ENCODE measurements at places on chromosomes 3 and 15. TPM values are rescaled to one million over a fixed set of nuclear protein-coding genes. Genes with fewer than 3 reads are reported as not detected.
A peak's percentile ranks its signal among the peaks of the same experiment; 100 is the strongest.

GRCh38 chr15:40892447-40893012, 1.7 kb upstream of the VPS18 start:
- H3K27ac ChIP-seq = no peak overlapping the region
- H3K27me3 ChIP-seq = no peaks in the 10 kb centered on the region
- no peak for DNase-seq
- H3K4me3 ChIP-seq = no peak overlapping the region

GRCh38 chr15:53458736-53459135, 300.7 kb downstream of the WDR72 start:
- H3K36me3 ChIP-seq = no peaks in the 10 kb centered on the region
- DNase-seq = no peak
- H3K27me3 ChIP-seq = no peaks in the 10 kb centered on the region
- no peaks in the 10 kb centered on the region for H3K4me1 ChIP-seq
- no peak overlapping the region for H3K27ac ChIP-seq

- peaks cover 52% of the 10 kb centered on the region for H3K4me1 ChIP-seq
- H3K27me3 ChIP-seq = no peaks in the 10 kb centered on the region
- peak overlapping the region; percentile 76 for H3K4me3 ChIP-seq
- DNase-seq = no peak
- peak overlapping the region; percentile 95 for H3K27ac ChIP-seq
- peaks cover 6% of the 10 kb centered on the region for H3K36me3 ChIP-seq
These were observed 22.8 kb downstream of the EIF4E3 start for GRCh38 chr3:71702131-71703024.

DNA sequence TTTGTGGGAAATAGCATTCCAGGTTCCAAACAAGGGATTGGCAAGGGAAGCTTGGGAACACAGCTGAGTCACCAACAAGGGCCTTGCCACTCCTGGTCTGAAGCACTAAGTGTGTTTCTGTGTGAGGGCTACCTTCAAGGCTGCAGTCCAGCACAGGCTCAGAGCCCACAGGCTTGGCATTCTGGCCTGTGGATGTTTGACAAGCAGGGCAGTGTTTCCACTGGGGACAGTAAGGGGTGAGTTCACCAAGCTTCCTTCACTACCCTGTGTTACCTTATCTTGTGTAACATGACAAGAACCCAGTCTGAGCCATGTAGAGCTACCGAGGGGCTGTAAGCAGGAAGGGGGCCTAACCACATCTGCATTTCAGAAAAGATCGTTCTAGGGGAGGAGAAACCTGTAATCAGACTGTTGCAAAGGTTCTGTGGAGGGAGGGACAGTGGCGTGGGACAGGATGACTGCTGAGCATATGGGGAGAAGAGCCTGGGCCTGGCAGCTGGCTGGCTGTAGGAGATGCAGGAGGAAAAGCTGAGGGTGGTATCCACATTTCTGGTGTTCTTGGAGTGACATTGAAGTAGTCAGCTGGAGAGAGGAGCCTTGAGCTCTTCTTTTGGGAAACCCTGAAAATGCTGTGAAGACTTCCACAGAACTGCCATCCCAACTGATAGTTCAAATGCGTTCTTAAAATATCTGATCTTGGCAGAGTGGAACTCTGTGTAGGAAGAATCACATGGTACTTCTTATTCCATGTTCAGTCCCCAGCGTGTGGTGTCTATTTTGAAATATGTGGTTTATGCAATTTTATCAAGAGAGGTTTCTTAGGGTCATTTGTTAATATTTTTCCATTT, 61.3 kb downstream of the CTDSPL start:
- no peak for DNase-seq
- peaks cover 10% of the 10 kb centered on the region for H3K4me1 ChIP-seq
- H3K27me3 ChIP-seq = peaks cover 6% of the 10 kb centered on the region
- no peaks in the 10 kb centered on the region for H3K36me3 ChIP-seq
- H3K4me3 ChIP-seq = no peak overlapping the region

DNA sequence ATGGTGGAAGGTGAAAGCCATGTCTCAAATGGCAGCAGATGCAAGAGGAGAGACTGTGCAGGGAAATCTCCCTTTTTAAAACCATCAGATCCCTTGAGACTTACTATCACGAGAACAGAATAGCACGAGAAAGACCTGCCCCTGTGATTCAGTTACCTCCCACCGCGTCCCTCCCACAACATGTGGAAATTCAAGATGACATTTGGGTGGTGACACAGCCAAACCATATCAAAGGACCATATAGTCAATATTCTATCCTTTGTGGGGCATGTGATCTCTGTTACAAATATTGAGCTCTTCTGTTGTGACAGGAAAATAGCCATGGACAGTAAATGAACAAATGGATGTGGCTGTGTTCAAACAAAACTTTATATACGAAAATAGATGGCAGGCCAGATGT, 77.2 kb upstream of the ACKR4 start:
- no peak overlapping the region for H3K4me3 ChIP-seq
- H3K4me1 ChIP-seq = peaks cover 12% of the 10 kb centered on the region
- DNase-seq = no peak
- no peaks in the 10 kb centered on the region for H3K27me3 ChIP-seq

- peaks cover 12% of the 10 kb centered on the region for H3K4me1 ChIP-seq
- no peak overlapping the region for H3K27ac ChIP-seq
- no peak for DNase-seq
- no peaks in the 10 kb centered on the region for H3K36me3 ChIP-seq
- H3K27me3 ChIP-seq = no peaks in the 10 kb centered on the region
- H3K4me3 ChIP-seq = no peak overlapping the region
These were observed 46.4 kb downstream of the TMEM44 start for GRCh38 chr3:194586836-194587235.

DNA sequence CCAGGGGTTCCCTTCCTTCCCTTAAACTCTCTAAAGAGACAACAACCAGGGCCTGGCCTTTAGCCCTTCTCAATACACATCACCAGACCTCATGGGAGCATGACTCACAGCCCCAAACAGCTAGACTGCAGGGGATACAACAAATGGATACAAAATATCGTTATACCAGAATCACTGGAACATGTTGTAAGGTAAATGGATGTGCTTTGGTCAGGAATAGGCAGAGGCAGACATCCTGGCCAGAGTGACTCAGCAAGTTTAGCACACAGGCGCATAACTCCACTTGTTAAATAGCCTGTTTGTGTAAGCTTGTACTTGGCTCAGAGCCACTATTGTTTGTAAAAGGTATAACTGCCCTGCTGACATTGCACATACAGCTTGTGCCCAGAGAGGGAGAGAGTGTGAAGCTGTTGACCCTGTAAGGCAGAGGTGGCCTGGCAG, 18.3 kb downstream of the TMED3 start:
- H3K27ac ChIP-seq = no peak overlapping the region
- peaks cover 4% of the 10 kb centered on the region for H3K4me1 ChIP-seq
- no peak for DNase-seq
- no peaks in the 10 kb centered on the region for H3K36me3 ChIP-seq
- H3K27me3 ChIP-seq = no peaks in the 10 kb centered on the region

DNA sequence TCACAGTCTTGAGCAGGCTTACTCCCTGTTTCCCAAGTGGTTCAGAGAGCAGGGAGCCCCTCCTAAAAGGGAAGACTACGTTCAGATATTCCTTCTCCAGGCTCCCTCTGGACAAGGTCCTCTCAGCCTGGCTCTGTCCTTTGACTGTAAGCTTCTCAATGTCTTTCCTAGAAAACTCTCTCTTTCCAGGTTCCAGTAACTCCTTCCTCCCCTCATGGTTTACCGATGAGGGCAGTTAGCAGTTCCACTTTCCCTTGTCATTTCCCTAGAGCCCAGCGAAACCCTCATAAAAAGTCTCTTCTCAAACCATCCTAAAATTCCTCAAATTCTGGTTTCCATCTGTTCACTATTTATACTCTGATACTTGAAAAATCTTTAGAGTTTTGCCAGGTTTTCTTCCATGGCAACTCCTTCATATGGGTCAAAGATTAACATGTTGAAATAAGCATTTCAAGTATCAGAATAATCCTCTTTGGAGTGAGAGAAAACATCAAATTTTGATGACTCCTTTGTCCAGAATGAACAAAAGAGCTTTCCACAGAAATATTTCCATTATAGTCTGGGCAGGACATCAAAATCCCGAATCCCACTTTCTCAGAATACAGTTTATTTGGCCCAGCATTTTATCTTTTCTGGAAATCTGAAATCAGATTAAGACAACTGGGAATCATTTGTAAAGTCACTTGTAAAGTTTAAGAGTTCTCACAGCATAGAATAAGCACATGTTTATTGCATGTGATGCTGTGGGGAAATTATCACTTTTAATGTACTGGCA, 599.4 kb downstream of the UNC13C start:
- no peak for DNase-seq
- no peak overlapping the region for H3K4me3 ChIP-seq
- no peak overlapping the region for H3K27ac ChIP-seq
- no peaks in the 10 kb centered on the region for H3K4me1 ChIP-seq
- H3K27me3 ChIP-seq = peaks cover 12% of the 10 kb centered on the region

GRCh38 chr3:139216958-139217357, 126.9 kb upstream of the MRPS22 start:
- H3K36me3 ChIP-seq = no peaks in the 10 kb centered on the region
- H3K27me3 ChIP-seq = peaks cover 44% of the 10 kb centered on the region
- H3K4me1 ChIP-seq = peaks cover 2% of the 10 kb centered on the region
- no peak for DNase-seq

- H3K36me3 ChIP-seq = no peaks in the 10 kb centered on the region
- H3K27ac ChIP-seq = no peak overlapping the region
- no peak for DNase-seq
- H3K27me3 ChIP-seq = peaks cover 6% of the 10 kb centered on the region
- no peak overlapping the region for H3K4me3 ChIP-seq
These were observed 69.8 kb upstream of the BOC start for GRCh38 chr3:113141543-113141942.

GRCh38 chr15:69144530-69144929, 15.9 kb upstream of the GLCE start:
- H3K4me3 ChIP-seq = no peak overlapping the region
- no peaks in the 10 kb centered on the region for H3K36me3 ChIP-seq
- no peak overlapping the region for H3K27ac ChIP-seq
- H3K27me3 ChIP-seq = peaks cover 61% of the 10 kb centered on the region
- H3K4me1 ChIP-seq = no peaks in the 10 kb centered on the region

- no peaks in the 10 kb centered on the region for H3K36me3 ChIP-seq
- H3K27me3 ChIP-seq = peaks cover 40% of the 10 kb centered on the region
- no peak overlapping the region for H3K27ac ChIP-seq
- DNase-seq = no peak
These were observed 63.9 kb downstream of the IL12A start for GRCh38 chr3:160052385-160053047.

GRCh38 chr3:20608054-20608738, 422.2 kb upstream of the SGO1 start:
- H3K27me3 ChIP-seq = no peaks in the 10 kb centered on the region
- DNase-seq = no peak
- no peak overlapping the region for H3K27ac ChIP-seq
- H3K4me1 ChIP-seq = no peaks in the 10 kb centered on the region
- no peaks in the 10 kb centered on the region for H3K36me3 ChIP-seq

DNA sequence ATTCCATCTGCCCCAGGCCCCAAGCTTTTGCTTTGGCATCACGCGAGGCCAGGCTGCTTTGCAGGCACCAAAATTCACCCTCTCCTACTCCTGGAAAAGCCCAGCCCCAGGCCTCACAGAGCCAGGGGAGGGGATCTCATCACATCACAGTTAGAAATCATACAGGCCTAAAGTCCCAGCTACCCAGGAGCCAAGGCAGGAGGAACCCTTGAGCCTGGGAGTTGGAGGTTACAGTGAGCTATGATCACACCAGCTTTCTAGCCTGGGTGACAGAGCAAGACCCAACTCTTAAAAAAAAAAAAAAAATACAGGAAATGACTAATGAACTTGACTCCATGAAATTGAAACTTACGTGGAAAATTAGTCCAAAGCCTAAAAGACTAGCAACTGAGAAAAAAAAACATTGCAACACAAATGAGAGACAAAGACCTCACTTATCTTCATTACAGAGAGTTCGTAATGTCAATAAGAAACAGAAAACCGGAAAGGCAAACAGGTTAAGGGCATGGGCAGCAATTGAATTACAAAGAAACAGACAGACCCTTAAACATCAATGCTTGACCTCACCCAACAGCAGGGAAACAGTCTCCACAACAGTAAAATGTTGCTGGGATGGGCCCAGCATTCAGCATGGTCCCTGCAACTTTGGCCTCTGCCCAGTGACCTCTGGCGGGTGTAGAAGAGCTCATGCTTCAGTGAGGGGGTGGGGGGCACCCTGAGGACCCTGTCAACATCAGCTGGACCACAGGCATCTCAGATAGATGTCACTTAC, 151.5 kb downstream of the LRRK1 start:
- H3K27ac ChIP-seq = no peak overlapping the region
- peaks cover 3% of the 10 kb centered on the region for H3K4me1 ChIP-seq
- no peak overlapping the region for H3K4me3 ChIP-seq
- H3K36me3 ChIP-seq = peaks cover 8% of the 10 kb centered on the region
- DNase-seq = no peak
- H3K27me3 ChIP-seq = peaks cover 22% of the 10 kb centered on the region

GRCh38 chr15:56781666-56782065, 48.4 kb upstream of the ZNF280D start:
- peaks cover 6% of the 10 kb centered on the region for H3K4me1 ChIP-seq
- peaks cover 6% of the 10 kb centered on the region for H3K27me3 ChIP-seq
- DNase-seq = no peak
- no peak overlapping the region for H3K27ac ChIP-seq

- peaks cover 8% of the 10 kb centered on the region for H3K27me3 ChIP-seq
- peak overlapping the region; percentile 22 for H3K27ac ChIP-seq
- peaks cover 77% of the 10 kb centered on the region for H3K4me1 ChIP-seq
- H3K36me3 ChIP-seq = peaks cover 2% of the 10 kb centered on the region
- peak overlapping the region; percentile 77 for H3K4me3 ChIP-seq
These were observed 307.7 kb downstream of the RPLP1 start for GRCh38 chr15:69760258-69760845.

DNA sequence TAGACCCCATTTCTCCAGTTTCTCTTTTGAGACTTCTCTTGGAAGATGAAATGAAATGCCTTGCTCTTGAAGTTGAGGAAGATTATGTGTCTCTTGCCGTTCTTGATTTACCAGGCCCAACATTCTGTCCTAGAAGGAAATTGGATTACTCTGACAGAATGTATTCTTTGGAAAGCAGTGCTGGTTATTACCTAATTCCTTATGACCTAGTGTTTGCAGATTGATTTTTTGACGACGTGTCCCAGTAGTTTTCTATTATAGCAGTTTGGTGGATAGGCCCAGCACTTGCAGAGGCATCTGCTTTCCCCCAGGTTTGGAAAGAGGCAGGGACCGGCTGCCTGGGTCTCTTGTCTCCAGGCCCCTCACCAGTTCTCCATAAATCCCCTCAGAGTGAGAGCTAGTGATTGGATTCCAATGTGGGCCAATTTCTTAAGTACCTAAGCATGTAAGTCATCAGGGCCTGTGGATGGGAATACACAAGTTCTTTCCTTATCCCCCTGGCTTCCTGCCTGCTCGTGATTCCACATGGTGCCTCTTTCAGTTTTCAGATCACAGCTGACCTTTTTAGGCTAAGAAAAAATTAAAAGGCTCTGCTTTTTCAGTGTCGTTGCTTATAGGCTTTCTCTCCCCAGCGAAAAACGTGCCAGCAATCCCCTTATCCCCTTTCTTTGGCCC, 50.2 kb downstream of the EPHB3 start:
- no peak overlapping the region for H3K4me3 ChIP-seq
- DNase-seq = no peak
- peaks cover 2% of the 10 kb centered on the region for H3K36me3 ChIP-seq
- peaks cover 22% of the 10 kb centered on the region for H3K27me3 ChIP-seq

- peaks cover 5% of the 10 kb centered on the region for H3K36me3 ChIP-seq
- H3K27ac ChIP-seq = no peak overlapping the region
- H3K4me1 ChIP-seq = peaks cover 6% of the 10 kb centered on the region
- peaks cover 22% of the 10 kb centered on the region for H3K27me3 ChIP-seq
These were observed 9.9 kb upstream of the ANPEP start for GRCh38 chr15:89824607-89824867.

The ALG1L2 gene
- 1.0 TPM for total RNA-seq

The CYP8B1 gene
- not detected for total RNA-seq

The SH3GL3 gene
- total RNA-seq = not detected

The CYP1A1 gene
- total RNA-seq = 0.13 TPM

The TMEM108 gene
- 0.29 TPM for total RNA-seq

The PIERCE2 gene
- not detected for total RNA-seq

The SEMA3F gene
- total RNA-seq = 0.18 TPM

The ITIH1 gene
- not detected for total RNA-seq

The LSMEM2 gene
- total RNA-seq = not detected

The ZNF280D gene
- 34.4 TPM for total RNA-seq

The ST3GAL6 gene
- 3.6 TPM for total RNA-seq

All from T-helper 17 cell (primary cell).